ENCODE measurements at places on chromosomes 12 and 14.
A peak's percentile ranks its signal among the peaks of the same experiment; 100 is the strongest.

GRCh38 chr14:102973706-102974285, 51.3 kb downstream of the AMN start:
- no peak for DNase-seq

DNA sequence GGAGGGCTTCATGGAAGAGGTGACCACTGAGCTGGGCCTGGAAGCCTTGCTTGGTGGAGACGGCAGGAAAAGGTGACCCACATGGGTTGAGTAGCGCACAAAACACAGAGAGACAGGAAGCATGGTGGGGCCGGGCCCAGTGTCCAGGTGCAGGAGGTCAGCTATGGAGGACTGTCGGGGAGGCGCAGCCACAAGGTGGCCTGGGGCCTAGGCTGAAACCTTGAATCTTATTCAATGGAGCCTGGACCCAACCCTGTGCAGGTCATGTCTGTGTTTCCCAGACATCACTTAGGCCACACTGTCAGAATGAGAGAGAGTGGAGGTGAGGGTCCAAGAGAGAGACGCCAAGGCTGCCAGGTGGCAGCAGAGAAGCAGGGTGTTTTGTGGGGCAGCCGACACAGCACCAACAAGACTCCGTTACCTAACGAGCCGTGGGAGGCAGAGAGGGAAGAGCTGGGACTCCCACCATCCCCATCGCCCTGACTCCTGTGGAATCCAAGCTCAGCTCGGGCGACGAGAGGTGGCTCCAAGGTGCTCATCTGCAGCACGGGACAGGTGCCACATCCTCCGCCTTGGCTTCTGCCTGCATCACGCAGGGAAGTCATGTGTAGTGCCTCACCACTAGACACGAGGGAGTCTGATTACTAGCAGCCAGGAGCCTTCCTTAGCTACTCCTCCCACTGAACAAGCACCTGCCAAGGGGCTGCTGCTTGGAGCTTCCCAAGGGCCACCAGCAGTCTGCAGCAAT, 38.7 kb downstream of the DEGS2 start:
- DNase-seq: no peak

DNA sequence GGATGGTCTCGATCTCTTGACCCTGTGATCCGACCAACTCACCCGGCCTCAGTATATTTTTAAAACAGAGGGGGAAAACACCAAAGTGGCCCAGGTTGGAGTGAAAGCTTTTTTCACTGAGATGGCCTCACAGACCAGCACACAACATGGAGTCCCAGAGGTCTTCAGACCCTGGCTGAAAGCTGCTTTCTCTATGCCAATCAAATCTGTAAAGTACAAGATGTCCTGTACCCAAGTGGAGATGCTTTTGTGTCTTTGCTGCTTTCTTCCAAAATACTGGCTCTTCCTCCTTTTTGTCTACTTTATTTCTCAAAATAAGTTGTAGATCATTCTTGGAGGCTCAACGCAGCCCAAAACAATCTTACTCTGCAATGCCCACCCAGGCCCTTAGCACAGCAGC, 214.8 kb downstream of the MED13L start:
- no peak for DNase-seq

DNA sequence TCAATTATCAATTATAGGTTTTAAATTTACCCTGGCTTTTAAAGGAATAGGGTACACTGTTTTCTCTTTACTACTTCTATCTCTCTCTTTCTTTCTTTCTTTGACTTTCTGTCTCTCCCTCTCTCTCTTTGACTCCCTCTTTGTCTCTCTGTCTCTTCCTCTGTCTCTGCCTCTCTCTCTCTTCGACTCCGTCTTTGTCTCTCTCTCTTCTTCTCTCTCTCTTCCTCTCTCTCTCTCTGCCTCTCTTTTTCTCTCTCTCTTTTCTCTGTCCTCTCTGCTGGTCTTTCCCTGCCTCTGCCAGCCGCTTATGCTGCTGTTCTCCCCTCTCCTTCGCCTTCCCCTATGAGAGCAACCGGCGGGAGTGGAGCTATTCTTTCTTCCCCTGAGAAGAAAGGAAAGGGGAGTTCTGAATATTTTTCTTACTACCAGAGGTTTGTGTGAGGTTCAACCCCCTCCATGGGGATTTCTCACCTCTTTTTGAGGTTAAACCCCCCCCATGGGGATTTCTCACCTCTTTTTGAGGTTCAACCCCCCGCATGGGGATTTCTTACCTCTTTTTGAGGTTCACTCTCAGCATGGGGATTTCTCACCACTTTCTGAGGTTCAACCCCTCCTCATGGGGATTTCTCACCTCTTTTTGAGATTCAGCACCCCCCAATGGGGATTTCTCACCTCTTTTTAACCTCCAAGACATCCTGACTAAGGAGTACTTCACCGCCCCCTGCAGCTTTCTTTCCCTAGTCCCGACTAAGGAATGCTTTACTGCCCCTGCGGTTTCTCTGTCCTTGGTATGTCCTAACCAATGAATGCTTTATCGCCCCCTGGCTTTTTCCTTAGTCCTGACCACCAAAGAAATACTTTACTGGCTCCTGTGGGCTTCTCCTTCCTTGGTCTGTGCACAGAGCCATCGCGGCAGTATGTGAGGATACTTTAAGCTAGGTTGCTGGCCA, 27.4 kb upstream of the DDHD1 start:
- peak; percentile 71 for DNase-seq

DNA sequence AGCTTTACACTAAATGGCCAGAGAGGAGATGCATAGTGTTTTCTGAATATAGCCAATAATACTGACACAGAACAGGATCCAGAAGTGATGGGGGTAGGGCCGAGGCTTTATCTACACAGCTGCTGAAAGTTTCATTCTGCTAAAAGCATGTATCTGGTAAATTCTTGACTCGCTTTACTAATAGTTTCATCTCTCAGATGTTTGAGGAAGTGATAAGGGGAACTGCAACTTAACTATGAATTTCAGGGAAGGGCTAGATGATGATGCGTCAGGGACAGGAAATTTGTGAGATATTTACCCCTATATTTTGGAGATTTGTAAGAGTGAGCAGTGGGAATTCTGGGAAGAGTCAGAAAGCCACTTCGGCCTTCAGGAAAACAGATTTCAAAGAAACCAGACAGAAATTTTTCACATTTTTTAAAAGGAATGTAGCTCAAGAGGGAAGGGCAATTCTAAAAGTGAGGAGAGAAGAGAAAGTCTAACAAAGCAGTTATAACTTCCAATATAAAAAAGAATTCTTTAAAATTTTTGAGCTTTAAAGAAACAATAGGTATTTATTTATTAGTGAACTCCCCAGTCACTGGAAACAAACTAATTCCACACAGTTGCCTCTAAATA, 243.1 kb downstream of the BCAT1 start:
- no peak for DNase-seq

- DNase-seq: no peak
Observed at GRCh38 chr14:64191756-64192155, 102.4 kb downstream of the ESR2 start.

- DNase-seq: no peak
Observed at GRCh38 chr12:104478396-104479122, 21.8 kb downstream of the CHST11 start.

GRCh38 chr12:53755451-53755891, 3.7 kb upstream of the CISTR start:
- DNase-seq: no peak

- DNase-seq: no peak
Observed at GRCh38 chr14:73722581-73722980, 8.4 kb upstream of the PNMA1 start.

DNA sequence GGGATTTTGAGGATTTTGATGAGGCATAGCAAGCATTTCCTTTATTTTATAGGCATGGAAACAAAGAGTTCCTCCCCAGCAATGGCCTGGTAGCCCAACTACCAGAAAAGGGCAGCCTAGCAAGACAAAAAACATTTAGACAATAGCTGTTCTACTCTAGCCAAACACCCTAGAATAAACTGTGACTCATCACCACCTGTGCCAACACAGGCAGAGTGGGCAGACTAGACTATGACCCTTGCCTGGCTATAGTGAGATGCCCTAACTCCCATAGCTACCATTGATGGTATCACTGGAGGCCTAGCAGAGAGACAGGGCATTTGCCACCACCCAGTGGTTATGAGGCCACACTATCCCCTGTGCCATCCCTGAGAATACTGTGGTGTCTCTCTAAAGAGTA, 15.5 kb upstream of the CCER1 start:
- no peak for DNase-seq

DNA sequence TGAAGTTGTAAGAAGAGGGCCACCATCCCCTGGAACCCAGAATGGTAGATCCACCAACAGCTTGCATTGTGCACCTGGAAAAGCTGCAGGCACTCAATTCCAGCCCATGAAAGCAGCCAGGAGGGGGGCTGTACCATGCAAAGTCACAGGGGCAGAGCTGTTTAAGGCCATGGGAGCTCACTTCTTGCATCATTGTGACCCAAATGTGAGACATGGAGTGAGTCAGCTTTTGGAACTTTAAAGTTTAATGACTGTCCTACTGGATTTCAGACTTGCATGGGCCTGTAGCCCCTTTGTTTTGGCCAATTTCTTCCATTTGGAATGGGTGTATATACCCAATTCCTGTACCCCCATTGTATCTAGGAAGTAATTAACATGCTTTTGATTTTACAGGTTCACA, 50.8 kb downstream of the SLC16A7 start:
- DNase-seq: no peak

GRCh38 chr12:15879413-15879812, 2.8 kb upstream of the STRAP start:
- no peak for DNase-seq

GRCh38 chr14:70472253-70473159, 20.5 kb downstream of the ADAM21 start:
- DNase-seq: no peak

DNA sequence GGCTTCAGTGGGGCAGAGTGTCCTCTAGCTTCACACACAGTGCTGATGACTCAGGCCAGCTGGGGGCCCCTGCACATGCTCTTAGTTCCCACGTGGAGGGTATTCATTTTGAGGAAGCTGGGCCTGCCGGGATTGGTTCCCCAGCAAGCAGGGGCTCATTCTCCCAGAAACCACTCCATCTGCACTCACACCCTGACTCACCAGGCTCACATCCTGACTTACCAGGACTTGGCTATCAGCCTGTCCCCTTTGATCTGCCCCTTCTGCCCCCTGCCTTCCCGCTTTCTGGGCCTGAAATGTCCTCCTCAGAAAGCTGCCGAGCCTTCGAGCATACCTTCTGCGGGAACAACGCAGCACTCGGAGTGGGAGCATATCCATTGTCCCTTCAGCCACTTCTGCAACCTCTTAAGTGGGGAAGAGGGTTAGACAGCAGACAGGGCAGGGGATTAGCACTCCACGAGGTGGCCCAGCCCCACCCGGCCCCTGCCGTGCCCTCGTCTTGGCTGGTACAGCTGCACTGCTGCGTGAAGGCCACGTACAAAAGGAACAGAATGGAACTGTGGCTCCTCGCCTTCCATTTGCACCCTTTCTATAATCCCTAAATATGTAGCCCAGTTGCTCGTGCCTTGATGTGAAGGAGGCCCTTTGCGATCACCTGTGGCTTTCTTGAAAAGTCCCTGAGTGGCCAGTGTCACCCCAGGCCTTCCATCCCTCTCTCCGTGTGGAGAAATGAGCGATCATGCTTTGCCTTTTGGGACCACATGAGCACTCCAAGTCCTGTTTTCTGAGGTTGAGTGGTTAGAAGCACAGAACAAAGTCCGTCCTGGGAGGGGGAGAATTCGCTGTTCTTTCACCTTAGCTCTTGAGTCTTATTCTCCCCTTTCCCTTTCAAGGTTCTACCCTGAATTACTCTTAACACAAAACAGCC, 26.1 kb downstream of the TPCN1 start:
- DNase-seq: no peak

DNA sequence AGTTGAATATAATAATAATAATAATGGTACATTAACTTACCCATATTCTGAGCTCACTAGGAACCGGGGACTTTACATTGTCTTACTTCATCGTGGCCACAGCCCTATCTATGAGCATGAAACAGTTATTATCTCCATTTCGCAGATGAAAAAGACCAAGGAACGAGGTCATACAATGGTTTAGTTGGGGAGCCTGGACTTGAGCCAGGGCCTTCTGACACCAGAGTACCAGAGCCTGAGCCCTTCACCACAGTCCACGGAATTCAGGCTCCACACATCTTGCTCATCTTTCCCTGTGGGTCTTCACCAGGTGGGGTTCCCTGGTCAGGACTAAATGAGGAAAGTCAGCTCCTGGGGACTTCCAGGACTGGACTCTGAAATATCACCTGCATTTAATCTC, 31.3 kb upstream of the CMKLR1 start:
- no peak for DNase-seq

- no peak for DNase-seq
Observed at GRCh38 chr12:121781484-121781997, 11.9 kb downstream of the RHOF start.

- peak; percentile 85 for DNase-seq
Observed at GRCh38 chr14:105351920-105352851, 37.6 kb downstream of the PACS2 start.

DNA sequence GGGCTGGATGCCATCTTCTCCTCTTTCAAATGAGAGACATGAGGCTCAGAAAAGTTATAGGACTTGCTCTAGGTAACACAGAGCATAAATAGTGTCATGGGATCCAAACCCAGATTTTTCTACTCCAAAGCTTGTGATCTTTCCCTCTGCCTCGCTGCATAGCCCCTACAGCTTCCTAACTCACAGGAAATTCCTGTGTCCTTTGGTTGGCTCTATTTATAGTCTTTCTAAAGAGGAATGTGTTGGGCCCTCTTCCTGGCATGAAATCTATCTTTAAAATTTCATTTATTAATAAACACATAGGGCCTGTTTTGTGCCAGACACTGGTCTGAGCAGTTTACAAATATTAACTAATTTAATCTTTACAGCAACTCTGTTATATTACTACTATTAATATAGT, 9.8 kb upstream of the KCNA5 start:
- no peak for DNase-seq

GRCh38 chr14:39015360-39015961, 87.6 kb downstream of the SEC23A start:
- no peak for DNase-seq

DNA sequence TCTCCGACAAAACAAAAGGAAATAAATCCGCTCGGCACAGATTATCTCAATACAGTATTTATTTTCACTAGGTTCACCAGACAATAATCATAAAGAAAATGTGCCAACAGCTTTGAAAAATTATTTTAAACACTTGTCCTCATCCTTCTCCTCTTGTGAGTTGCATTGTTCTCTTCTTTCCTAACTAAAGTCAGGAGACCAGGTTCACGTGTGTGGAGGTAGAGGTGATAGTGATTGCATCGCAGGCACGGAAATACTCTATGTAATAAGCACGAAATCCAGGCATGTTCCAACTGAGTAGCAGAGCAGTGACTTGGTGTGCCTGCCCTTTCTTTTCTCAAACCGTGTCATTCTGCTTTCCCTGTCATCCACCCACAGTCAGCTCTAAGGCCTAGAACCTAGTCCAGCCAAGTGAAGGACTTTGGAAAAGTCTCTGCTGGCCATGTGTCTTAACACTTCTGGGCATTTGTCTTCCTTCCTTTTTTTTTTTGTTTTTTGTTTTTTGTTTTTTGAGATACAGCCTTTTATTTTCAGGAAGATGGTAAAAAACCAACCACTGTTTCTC, 939 bp upstream of the SEL1L start:
- no peak for DNase-seq

DNA sequence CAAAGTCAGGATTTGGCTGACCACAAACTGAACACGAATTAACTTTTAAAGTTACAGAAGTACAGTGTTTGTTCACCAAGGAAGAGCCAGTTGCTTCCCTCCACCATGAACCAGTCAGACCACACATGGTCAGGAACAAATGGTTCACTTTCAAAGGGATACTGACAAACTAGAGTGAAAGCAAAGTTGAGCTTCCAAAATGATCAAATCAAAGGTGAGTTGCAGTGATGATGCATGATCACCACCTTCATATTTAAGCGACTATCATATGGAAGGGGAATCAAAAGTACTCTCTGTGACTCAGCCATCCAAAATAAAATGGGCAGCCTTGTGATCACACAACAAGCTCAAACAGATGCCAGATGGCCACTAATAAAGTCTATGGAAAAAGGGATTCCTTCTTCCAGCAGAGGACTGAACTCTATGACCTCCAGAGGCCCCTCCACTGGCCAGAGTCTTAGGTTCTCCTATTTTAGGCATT, 13.1 kb downstream of the NT5DC3 start:
- no peak for DNase-seq

Measured in stimulated activated naive CD8-positive, alpha-beta T cell treated with anti-CD3 and anti-CD28 coated beads, Interleukin-15, amount 100 ng/mL, for 72 hours (primary cell).